ENCODE measurements at places on chromosomes 1 and 21.

DNA sequence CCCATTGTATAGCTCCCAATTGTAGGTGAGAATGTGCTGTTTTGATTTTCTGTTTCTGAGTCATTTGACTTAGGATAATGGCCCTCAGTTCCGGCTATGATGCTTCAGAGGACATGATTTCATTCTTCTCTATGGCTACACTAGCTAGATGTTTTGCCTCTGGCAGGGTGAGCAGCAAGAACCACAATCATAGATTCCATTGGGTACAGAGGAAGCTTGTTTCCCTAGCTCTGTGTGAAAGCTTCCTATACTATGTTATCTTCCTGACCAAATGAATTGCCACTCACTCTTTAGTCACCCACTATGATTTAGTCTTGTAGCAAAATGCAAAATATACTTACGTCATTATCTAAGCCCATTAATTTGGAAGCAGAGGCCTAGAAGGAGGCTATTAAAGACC is 616.3 kb downstream of the PLA2G4A start:
- no peak for DNase-seq

- peak; percentile 43 for DNase-seq
Observed at GRCh38 chr1:236142253-236143103, at the start of gene GPR137B. Gene GPR137B (plus strand): TSS chr1:236142539. CDS start chr1:236142623, 84 bp downstream.

- DNase-seq: no peak
Observed at GRCh38 chr1:58841455-58841854, 57.6 kb upstream of the JUN start.

DNA sequence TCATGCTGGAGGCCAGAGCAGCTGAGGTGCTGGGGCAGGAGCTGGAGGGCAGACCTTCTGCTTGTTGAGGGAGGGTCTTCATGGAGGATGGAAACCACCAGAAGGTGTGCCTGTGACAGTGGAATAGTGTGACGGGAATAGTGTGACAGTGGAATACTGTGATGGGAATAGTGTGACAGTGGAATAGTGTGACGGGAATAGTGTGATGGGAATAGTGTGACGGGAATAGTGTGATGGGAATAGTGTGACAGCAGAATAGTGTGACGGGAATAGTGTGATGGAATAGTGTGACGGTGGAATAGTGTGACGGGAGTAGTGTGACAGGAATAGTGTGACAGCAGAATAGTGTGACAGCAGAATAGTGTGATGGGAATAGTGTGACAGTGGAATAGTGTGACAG is 325.1 kb downstream of the HHAT start:
- DNase-seq: no peak

- DNase-seq: no peak
Observed at GRCh38 chr1:90671741-90672140, 45.4 kb downstream of the BARHL2 start.

- no peak for DNase-seq
Observed at GRCh38 chr1:30778154-30778978, 20.8 kb upstream of the LAPTM5 start.

DNA sequence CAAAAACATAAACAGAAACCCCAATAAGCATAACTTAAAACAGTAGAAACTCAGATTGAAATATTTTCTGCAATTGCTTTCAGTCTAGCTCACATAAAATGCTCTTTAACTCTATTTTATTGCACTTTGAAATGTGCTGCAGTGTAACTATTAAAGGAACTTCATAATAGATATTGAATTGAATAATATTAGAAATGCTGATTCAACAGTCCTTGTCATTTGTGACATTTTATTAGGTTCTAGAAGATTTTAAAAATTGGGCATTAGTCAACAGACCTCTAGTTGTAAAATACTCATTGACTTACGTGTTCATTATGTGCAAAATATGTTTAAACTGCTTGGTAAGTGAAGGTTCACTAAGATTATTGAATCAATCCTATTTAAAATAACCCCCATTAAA is 1422.3 kb downstream of the PLA2G4A start:
- no peak for DNase-seq

DNA sequence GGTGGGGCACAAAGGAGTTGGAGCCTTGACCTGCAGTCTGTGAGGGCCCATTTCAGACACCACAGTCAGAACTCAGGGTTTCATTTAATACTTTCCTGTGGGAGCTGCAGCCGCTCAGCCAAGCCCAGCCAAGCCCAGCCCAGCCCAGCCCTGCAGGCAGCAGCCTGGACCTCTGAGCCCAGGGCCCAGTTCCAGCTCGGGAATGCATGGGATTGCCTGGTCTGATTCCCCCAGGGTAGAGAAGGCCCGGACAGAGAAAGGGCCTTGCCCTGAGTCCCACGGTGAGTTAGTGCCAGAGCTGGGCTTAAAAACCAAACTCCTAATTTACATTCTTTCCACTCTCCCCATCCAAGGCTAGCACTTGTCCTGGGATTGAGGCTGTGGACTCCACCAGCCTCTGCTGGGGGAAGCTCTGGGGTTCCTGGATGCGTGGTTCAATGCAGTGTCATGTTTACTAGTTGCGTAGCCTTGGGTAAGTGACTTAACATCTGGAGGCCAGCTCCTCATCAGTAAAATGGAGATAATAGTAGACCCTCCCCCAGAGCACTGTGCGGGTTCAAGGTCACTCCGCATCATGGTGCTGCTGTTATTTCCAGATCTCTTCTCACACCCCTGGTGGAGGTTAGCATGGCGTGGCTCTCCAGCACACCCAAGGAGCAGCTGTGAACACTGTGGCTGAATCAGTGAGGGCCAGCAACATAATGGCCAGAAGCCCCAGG is 29.2 kb upstream of the PKP1 start:
- no peak for DNase-seq

GRCh38 chr1:224014330-224014649 is 99.6 kb upstream of the FBXO28 start:
- no peak for DNase-seq

GRCh38 chr1:46175243-46175642 is 356 bp downstream of the TSPAN1 start:
- DNase-seq: no peak

DNA sequence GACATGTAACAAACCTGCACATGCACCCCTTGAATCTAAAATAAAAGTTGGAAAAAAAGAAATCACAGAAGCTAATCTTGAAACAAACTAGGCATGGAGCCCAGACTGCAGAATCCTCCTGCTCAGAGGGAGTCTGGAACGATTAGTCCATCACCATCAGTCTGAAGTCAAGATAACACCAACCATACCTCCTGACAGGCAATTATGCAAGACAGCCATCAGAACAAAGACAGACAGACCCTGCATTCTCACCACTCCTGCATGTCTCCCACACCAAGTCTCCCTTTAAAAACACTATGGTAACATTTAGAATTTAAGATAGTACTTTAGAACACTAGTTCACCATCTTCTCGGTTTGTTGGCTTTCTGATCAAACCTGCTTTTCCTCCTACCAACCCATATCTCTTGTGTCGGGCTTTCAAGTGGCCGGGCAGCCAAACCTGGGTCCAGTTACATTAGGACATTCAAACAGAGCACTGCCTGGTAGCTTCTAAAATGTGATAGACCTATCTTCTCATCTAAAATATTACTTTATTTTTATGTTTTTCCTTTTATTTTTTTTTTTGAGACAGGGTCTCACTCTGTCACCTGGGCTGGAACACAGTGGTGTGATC is 10.1 kb downstream of the YARS1 start:
- DNase-seq: no peak

- DNase-seq: no peak
Observed at GRCh38 chr21:41799763-41800162, 32.9 kb upstream of the RIPK4 start.

- DNase-seq: no peak
Observed at GRCh38 chr21:15151385-15152103, 86.7 kb upstream of the NRIP1 start.

GRCh38 chr1:94284476-94284875 is 47.1 kb upstream of the ARHGAP29 start:
- no peak for DNase-seq

DNA sequence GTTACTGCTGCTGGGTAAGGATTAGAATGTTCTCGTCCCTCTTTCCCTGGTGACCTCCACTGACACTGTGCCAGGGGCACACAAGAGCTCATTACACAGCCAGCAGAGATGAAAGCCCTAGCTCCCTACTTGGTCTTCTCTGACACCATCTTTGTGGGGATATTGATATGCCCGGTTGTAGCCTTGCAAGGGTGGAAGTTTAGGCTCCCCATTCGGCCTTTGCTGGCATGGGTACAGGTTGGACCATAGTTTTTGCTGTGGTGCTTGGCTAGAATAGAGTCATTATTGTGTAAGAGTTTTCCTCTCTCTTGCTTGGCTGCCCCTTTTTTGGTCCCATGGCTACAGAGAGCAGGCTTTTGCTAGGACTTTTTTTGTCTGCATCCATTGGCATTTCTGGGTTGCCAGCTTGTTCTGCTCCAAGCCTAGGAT is 12.3 kb downstream of the RAB4A start:
- no peak for DNase-seq

DNA sequence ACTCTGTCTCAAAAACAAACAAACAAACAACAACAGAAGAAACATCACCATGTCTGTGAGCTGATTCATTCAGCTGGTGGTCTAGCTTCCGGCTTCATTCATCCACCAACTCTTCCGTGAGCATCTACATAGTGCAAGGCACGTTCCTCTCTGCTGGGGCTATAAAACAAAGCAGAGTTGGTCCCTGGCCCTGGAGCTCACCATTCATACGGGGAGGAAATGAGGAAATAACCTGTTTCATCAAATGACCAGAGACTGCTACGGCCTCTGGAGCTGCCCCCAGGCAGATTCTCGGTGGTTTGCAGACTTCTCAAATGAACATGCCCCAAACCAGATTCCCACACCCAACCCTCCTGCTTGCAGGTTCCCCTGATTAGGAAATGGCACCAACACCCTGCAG is 41.0 kb upstream of the ID3 start:
- no peak for DNase-seq

DNA sequence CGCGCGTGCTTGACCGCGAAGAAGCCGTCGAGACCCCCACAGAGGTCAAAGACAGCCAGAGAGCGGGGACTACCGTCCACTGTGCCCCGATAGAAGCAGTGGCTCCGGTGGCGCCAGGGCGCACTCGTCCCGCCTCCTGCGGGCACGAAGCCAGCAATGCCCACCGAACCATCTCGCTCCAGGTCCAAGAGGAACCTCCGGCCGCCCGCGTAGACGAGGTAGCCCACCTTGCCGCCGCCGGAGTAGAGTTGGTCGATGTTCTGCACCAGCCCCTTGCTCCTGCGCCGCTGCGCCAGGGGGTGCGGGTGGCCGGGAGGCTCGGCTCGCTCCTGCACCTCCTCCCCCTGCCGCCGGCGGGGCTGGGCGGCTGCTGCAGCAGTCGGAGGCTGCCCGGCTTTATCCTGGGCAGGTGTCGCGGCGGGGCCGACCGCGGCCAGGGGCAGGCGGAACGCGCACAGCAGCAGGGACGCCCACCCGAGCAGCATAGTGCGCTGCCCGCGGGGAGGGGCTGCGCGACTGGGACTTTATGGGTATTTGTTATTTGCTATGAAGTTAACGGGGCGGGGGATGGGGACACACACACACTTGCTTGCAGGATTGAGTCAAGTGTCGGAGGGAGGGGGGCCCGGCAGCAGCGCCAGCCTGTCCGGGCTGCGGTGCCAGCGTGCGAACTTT is 844 bp downstream of the ADAMTS5 start:
- peak; percentile 20 for DNase-seq

GRCh38 chr1:226199971-226200370 is 13.4 kb upstream of the ACBD3 start:
- no peak for DNase-seq

- DNase-seq: no peak
Observed at GRCh38 chr1:27144920-27145661, 9.8 kb downstream of the SLC9A1 start.

- no peak for DNase-seq
Observed at GRCh38 chr21:26095131-26095530, 75.4 kb downstream of the APP start.

- no peak for DNase-seq
Observed at GRCh38 chr1:160575112-160575664, 4.1 kb downstream of the CD84 start.

GRCh38 chr1:38077523-38078147 is 31.0 kb upstream of the POU3F1 start:
- DNase-seq: no peak

DNA sequence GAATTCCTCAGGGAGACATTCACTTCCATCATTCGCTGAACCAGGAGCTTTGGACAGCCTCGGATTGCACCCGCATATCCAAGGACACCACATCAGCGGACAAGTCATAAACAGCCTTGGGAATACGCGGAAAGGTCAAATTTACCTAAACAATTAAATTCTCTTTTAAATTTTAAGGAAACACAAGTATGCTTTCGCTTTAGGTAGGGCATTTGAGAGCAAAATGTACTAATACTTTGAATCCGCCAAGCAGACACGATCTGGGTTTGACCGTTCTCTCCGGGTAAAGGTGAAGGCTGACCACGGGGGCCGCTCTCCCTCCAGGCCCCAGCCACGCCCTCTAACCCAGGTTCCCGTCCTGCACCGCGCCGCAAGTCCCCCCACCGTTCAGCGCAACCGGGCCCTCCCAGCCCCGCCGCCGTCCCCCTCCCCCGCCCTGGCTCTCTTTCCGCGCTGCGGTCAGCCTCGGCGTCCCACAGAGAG is 479 bp upstream of the ACADM start:
- DNase-seq: peak; percentile 89

DNA sequence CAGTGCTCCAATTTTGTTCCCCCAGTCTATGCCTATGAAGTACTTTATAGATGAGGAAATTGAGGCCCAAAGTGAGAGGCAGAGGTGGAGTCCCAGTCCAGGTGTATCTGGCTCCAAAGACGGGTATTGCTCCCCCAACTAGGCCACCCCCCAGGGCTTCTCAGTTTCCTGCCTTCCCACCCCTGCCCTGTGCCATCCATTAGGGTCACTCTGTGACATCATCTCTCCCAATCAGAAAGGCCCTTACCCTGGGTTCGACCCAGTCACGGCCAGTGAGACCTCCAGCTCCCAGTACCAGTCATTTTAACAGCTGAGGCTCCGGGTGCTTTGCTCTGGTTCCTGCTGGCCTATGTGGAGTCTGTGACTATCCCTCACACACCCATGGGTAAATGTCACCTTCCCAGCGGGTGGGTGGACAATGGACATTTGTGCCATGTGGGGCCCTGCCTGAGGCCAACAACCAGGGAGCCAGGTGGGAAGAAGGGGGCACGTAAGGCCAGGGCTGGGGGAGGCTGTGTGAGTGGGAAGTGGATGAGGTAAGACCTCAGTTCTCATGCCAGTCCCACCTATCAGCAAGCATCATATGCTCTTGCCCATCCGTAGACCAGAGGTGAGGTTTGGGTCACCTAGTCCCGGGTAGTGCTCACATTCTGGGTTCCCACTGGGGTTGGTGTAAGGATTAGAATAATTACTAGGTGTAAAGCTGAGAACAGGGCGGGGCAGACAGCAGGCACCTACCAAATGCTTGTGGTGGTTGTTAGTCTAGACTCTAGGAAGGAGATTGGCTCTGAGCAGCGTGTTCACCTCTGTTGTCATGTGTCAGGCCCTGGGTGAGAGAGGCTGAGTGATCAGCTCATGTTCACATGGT is 685.9 kb downstream of the MATN1 start:
- no peak for DNase-seq

GRCh38 chr1:14803002-14803789 is 204.7 kb downstream of the KAZN start:
- DNase-seq: no peak

- no peak for DNase-seq
Observed at GRCh38 chr1:204885790-204886189, 15.1 kb downstream of the NFASC start.

Data from HAP-1 (cell line).